ENCODE measurements at places on chromosomes 4 and X. TPM values are rescaled to one million over a fixed set of nuclear protein-coding genes. Genes with fewer than 3 reads are reported as not detected.

GAGE12F gene
- not detected for total RNA-seq

RHOXF2B gene
- not detected for total RNA-seq

ANKRD50 gene
- total RNA-seq = 14.3 TPM

RNF150 gene
- 4.0 TPM for total RNA-seq

HSFX1 gene
- total RNA-seq = 1.6 TPM
